ENCODE measurements at places on chromosomes 7 and 10.

- H3K36me3 ChIP-seq: no peaks in the 10 kb centered on the region
Observed at GRCh38 chr7:112420236-112420861, 29.9 kb upstream of the IFRD1 start.

- peaks cover 25% of the 10 kb centered on the region for H3K36me3 ChIP-seq
- H3K4me3 ChIP-seq: peak overlapping the region; percentile 69
- H3K27me3 ChIP-seq: peaks cover 48% of the 10 kb centered on the region
- H3K4me1 ChIP-seq: peaks cover 32% of the 10 kb centered on the region
Observed at GRCh38 chr10:22333167-22333974, 11.9 kb upstream of the SPAG6 start.

DNA sequence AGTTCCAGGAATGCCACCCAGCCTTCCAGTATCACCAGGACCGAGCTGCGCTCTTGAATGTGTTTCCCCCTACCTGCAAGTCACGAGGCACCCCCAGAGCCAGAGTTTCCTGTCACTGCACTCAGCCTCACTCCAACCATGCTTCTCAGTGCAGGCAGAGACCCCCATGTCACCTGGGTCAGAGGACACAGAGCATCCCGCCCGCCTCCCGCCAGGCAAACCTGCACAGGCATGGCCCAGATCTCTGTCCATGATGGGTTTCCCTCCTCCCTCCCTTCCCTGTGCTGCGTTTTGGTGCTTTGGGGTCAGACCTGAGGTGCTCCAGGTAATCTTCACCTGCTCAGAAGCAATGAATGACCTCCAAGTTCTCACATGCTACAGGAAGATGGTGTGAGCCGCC, 3.1 kb upstream of the RET start:
- H3K36me3 ChIP-seq: no peaks in the 10 kb centered on the region
- no peak overlapping the region for H3K4me3 ChIP-seq
- H3K4me1 ChIP-seq: no peaks in the 10 kb centered on the region
- H3K27ac ChIP-seq: no peak overlapping the region

- no peak for DNase-seq
- no peaks in the 10 kb centered on the region for H3K36me3 ChIP-seq
- peak overlapping the region; percentile 18 for H3K4me3 ChIP-seq
- peaks cover 46% of the 10 kb centered on the region for H3K27me3 ChIP-seq
Observed at GRCh38 chr10:73907841-73908517, 3.0 kb upstream of the PLAU start.

DNA sequence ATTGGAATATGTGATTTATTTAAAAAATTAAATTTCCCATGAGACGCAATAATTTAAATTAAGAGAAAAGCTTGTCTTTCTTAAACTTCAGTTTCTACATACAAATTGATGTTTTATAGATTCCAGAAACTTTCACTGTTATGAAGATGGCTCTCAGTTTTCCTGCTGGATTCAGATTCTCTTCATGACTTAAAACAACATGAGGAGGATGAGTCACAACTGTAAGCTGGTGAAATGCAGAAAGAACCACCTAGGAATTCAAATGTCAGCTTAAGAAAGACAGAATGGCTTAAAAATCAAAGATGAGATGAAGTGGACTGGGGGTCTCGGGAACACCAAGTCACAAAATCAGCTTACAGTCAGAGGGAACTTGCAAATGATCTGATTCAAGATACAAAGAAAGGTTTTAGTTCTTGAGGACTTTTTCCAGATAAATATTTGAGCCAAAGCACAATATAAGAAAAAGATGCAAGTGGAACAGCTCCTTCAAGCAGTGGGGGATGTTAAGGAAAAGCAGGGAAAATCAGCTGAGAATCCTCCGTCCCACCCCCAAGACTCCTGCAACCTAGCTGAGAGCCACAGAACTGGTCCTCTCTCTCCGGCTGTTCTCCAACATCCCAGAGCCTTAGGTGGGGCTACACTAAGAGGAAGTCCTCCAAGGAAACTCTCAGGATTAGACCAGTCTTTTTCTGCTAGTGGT, 279.8 kb downstream of the KCNMA1 start:
- H3K4me1 ChIP-seq: no peaks in the 10 kb centered on the region
- no peak overlapping the region for H3K4me3 ChIP-seq
- H3K36me3 ChIP-seq: no peaks in the 10 kb centered on the region
- H3K27me3 ChIP-seq: peaks cover 10% of the 10 kb centered on the region
- no peak overlapping the region for H3K27ac ChIP-seq

GRCh38 chr10:104895981-104896380, 254.9 kb downstream of the SORCS3 start:
- H3K27me3 ChIP-seq: no peaks in the 10 kb centered on the region
- no peak for DNase-seq
- no peak overlapping the region for H3K27ac ChIP-seq
- no peaks in the 10 kb centered on the region for H3K4me1 ChIP-seq
- no peaks in the 10 kb centered on the region for H3K36me3 ChIP-seq

DNA sequence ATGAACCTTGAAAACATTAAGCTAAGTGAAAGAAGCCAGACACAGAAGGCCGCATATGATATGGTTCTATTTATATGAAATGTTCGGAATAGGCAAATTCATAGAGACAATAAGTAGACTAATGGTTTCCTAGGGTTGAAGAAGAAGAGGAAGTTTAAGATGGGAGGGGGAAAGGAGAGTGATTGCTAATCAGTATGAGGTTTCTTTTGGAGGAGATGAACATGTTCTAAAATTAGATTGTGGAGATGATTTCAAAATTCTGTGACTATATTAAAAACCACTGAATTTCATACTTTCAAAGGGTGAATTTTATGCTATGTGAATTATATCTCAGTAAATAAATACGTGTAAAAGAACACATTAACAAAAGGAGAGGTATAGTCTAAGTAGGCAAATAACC, 176.4 kb upstream of the HPS1 start:
- H3K4me3 ChIP-seq: no peak overlapping the region
- no peaks in the 10 kb centered on the region for H3K4me1 ChIP-seq
- no peaks in the 10 kb centered on the region for H3K36me3 ChIP-seq
- H3K27ac ChIP-seq: no peak overlapping the region
- DNase-seq: no peak

DNA sequence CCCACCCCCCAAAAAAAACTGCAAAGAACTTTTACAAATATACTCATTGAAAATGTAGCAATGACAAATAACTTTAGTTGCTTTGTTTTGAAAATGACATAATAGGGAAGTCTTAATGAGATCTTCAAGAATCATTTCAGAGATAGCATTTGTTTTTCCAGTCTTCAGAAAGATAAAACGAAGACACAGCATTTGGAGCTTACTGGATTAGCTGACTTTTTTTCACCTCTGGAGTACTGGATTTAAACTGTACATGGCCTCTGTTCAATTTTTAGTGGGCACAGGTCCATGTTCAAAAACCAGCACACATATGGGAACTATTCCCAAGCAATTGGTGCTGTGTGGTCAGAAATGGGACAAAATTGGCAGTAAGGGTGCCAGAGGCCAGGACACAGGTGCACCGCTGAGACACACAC, 3.9 kb downstream of the RAB11FIP2 start:
- peaks cover 11% of the 10 kb centered on the region for H3K36me3 ChIP-seq
- no peak overlapping the region for H3K27ac ChIP-seq
- DNase-seq: no peak
- H3K27me3 ChIP-seq: no peaks in the 10 kb centered on the region

- DNase-seq: no peak
- H3K36me3 ChIP-seq: no peaks in the 10 kb centered on the region
- H3K27ac ChIP-seq: no peak overlapping the region
- H3K4me1 ChIP-seq: no peaks in the 10 kb centered on the region
- H3K27me3 ChIP-seq: no peaks in the 10 kb centered on the region
- H3K4me3 ChIP-seq: no peak overlapping the region
Observed at GRCh38 chr7:19463581-19463980, 245.3 kb downstream of the POLR1F start.

DNA sequence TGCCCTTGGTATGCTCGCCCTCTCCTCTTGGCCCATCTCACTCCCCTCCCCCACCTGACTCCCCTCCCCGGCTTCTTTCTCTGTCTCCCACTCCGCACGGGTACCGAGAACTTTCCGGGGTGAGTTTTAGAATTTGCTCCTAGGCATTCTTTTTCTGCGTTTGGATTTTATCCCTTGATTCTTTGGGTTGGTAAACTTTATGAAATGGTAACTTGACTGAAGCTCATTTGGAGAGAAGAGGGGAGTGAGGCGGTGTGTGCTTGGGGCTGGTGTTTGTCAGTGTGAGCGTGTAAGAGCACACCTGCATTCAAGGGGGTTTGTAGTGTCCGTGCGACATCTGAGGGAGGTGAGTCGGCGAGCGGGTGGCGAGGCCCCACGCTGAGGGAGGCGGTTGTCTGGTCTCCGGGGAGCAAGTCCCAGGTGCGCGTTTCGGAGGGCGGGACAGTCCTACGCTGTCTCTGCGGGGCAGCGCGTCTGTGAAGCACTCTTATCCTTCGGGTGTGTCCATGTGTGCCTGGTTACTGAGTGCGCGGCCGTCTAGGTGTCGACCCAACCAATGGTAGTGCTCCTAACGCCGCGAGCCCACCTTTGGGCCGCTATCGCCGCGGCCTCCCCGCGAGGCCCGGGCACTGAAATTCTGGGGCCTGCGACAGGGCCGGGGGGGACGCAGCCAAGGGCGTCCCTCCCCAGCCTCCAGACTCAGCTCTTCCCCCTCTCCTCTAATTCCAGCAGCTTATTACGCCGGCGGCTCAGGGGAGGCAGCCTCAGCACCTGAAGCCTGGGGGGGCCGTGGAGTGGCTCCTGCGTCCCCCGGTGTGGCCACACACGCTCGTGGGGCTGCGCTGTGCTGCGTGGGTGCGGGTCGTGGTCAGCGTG, 2.6 kb upstream of the ZNF503 start:
- H3K36me3 ChIP-seq: no peaks in the 10 kb centered on the region
- no peak overlapping the region for H3K27ac ChIP-seq
- no peak for DNase-seq
- peaks cover 36% of the 10 kb centered on the region for H3K4me1 ChIP-seq
- no peak overlapping the region for H3K4me3 ChIP-seq

GRCh38 chr7:103967401-103967800, 22.1 kb downstream of the RELN start:
- H3K4me3 ChIP-seq: no peak overlapping the region
- H3K4me1 ChIP-seq: no peaks in the 10 kb centered on the region
- H3K27ac ChIP-seq: no peak overlapping the region
- DNase-seq: no peak

DNA sequence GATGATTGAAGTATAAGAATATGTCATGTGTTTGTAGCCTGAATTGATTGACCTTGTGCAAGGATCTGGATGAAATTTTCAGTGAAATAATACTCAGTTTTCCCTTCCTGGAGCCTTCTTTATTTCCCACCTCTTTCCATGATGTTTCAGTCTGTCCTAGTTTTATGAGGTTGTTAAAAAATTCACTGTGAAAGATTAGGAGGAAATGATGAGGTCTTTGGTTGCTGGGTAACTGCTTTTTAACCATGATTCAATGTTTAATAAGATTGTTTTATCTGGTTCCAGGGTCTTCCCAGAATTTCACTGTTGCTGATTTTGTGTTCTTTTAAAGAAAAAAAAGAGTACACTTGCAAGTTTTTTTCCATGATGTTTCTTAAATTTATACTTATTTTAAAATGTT, 221.5 kb downstream of the MBL2 start:
- DNase-seq: no peak
- H3K4me1 ChIP-seq: no peaks in the 10 kb centered on the region
- H3K27me3 ChIP-seq: no peaks in the 10 kb centered on the region
- no peak overlapping the region for H3K4me3 ChIP-seq
- H3K27ac ChIP-seq: no peak overlapping the region
- H3K36me3 ChIP-seq: no peaks in the 10 kb centered on the region

DNA sequence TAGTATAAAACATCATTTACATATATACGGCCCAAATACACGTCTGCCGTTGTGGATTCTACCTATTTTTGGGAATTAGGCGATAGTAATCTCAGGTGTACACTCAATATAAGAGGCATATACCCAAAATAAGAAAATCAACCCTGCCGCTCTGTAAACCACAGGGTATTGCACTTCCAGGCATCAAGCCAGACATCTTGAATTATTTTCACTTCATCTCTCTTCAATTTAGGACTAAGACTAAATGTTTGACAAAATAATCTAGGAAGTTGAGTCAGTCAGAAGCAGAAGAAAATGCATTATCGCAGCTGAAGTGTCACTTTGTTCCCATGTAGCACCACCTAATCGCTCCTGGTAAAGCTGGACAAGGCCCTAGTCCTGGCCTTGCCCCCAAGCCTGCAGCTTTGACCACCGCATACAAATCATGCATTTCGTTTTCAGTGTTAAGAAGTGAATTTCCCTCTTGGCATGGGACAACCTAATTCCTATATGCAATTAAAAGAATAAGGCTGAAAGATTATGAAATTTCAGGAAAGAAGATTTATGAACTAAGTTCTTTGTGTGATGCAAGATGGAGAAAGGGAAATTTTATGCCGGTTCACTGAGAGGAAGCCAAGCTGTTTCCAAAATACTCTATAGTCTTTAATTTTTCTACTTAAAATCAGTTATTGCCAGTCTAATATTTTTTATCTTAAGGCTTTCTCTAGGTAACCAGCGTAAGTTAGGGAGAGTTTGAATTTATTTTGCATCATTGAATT, 26.0 kb downstream of the CABCOCO1 start:
- DNase-seq: no peak
- peaks cover 6% of the 10 kb centered on the region for H3K27me3 ChIP-seq
- no peak overlapping the region for H3K4me3 ChIP-seq
- no peaks in the 10 kb centered on the region for H3K4me1 ChIP-seq

- no peaks in the 10 kb centered on the region for H3K4me1 ChIP-seq
- H3K27ac ChIP-seq: no peak overlapping the region
- H3K36me3 ChIP-seq: no peaks in the 10 kb centered on the region
- no peak for DNase-seq
Observed at GRCh38 chr10:34240039-34240438, 575.1 kb downstream of the PARD3 start.

GRCh38 chr10:127368929-127369328, 172.5 kb upstream of the INSYN2A start:
- no peaks in the 10 kb centered on the region for H3K36me3 ChIP-seq
- no peak overlapping the region for H3K4me3 ChIP-seq
- no peak for DNase-seq
- H3K27ac ChIP-seq: no peak overlapping the region
- H3K27me3 ChIP-seq: no peaks in the 10 kb centered on the region
- H3K4me1 ChIP-seq: no peaks in the 10 kb centered on the region

- no peak overlapping the region for H3K4me3 ChIP-seq
- H3K36me3 ChIP-seq: no peaks in the 10 kb centered on the region
- no peaks in the 10 kb centered on the region for H3K27me3 ChIP-seq
- no peak for DNase-seq
Observed at GRCh38 chr7:32639122-32639521, 143.8 kb downstream of the AVL9 start.

DNA sequence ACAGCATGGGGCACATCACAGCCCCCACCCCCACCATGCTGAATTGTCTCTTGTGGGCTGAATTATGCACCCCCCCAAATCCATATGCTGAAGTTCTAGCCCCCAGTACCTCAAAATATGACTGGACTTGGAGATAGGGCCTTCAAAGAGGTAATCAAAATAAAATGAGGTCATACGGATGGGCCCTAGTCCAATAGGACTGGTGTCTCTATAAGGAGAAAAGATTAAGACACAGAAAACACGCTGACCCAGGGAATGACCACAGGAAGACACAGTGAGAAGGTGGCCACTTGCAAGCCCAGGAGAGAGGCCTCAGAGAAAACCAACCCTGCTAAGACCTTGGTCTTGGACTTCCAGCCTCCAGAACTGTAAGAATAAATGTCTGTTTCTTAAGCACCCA, 106.4 kb upstream of the ARID5B start:
- no peaks in the 10 kb centered on the region for H3K27me3 ChIP-seq
- no peak overlapping the region for H3K27ac ChIP-seq
- no peak for DNase-seq
- no peaks in the 10 kb centered on the region for H3K36me3 ChIP-seq
- H3K4me1 ChIP-seq: no peaks in the 10 kb centered on the region
